Right ventricle myocardium inferior (tissue), 1 donor: ENCODE measurements at places on chromosomes 2 and 18. TPM values are rescaled to one million over a fixed set of nuclear protein-coding genes. Genes with fewer than 3 reads are reported as not detected.

- DNase-seq = no peak
These were observed 768.2 kb downstream of the NRXN1 start for GRCh38 chr2:50263728-50264127.

GRCh38 chr2:236882074-236882473 is 203.6 kb upstream of the COPS8 start:
- DNase-seq = no peak

DNA sequence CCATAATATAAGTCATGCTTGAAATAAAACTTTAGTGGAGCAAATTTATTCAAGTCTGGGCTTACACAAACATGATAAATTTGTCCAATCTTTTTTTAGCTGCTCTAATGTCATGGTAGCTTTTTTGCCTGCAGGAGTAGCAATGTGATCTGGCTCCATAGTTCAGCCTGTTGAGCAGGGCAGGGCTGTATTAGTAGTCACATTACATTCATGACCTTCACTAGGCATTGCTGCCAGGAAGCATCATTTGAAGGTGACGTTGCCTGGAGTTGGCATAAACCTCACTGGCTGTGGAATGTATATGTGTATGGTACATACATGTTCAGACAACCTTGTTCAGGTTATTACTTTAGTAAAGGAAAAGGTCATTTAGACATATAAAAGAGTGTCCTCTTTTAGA is 76.6 kb downstream of the CCDC85A start:
- no peak for DNase-seq

Gene OXER1
- 0.43 TPM for total RNA-seq

GRCh38 chr2:30605197-30605596 is 158.2 kb downstream of the LCLAT1 start:
- DNase-seq = no peak

DNA sequence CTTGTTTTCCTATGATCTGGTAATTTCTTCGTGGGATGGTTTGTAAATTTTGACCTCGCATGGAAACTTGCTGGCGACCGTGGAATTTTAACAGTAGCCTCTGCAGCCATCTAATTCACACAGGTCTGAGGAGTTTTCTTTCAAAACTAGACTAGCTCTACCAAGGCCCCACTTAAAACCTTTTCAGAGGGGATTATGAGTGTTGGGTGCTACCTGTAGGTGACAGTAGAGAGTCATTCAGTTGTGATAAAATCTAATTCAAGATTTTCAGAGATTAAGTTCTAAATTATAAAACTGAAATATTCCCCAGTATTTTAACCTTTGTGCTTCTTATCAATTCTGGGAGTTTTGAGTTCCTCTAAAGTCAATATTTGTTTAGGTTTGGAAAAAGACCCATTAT is 31.0 kb downstream of the THSD7B start:
- no peak for DNase-seq

- DNase-seq = no peak
These were observed 3.4 kb downstream of the EML4 start for GRCh38 chr2:42172566-42172965.

- no peak for DNase-seq
These were observed 438.2 kb downstream of the NBAS start for GRCh38 chr2:15122915-15123314.

Gene IL36B
- not detected for total RNA-seq

Gene POTEI
- not detected for total RNA-seq

DNA sequence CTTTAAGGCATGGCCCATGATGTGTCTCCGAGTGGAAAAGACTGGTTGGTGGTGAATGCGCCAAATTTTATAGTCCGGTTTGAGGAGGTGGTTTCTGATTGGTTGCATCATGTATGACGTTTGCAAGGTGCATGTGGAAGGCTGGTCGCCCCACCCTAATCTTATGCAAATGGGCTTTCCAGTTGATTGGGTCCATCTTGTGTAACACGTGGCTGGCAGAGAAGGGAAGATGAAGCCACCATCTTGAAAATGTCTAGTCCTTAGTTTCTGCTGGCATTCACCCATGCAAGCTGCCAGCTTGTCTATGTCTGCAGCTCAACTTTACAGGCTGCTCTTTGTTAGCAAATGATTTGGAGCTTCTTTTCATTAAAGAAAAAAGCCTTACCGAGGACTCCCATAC is 132.2 kb downstream of the PIK3C3 start:
- DNase-seq = no peak

DNA sequence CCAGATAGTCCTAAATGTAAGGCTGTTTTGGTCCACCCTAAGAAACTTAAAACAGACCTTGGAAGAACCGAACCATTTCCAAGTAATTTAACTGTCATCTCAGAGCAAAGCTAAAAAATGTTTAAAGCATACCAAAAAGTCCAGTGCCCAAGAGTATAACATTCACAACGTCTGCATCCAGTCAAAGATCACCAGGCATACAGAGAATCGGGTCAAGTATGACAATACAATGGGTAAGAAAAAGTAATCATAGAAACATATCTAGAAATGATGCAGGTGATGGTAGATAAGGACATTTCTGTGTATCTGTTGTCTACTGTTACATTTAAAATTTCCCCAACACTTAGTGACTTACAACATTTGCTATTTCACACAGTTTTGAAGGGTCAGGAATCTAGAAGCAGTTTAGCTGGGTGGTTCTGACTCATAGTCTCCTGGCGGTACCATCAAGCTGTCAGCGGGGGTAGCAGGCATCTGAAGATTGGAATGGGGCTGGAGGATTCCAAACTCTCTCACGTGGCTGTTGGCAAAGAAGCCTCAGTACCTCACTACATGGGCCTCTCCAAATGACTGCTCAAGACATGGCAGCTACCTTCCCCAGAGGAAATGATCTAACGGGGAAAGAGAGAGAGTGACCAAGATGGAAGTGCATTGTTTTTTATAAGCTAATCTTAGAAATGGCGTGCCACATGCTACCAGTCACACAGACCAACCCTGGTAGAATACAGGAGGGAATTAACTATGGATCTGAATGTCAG is 36.6 kb upstream of the DYNC2LI1 start:
- DNase-seq = no peak
